NCI-H2081 treated with DMSO at 0.1 percent for 48 hours (cell line): ENCODE measurements at places on chromosomes 7 and 10.

GRCh38 chr10:36559412-36560400, 565.7 kb upstream of the ANKRD30A start:
- no peak for DNase-seq

- DNase-seq: no peak
These were observed 161.3 kb downstream of the SLIT1 start for GRCh38 chr10:97024168-97025073.

DNA sequence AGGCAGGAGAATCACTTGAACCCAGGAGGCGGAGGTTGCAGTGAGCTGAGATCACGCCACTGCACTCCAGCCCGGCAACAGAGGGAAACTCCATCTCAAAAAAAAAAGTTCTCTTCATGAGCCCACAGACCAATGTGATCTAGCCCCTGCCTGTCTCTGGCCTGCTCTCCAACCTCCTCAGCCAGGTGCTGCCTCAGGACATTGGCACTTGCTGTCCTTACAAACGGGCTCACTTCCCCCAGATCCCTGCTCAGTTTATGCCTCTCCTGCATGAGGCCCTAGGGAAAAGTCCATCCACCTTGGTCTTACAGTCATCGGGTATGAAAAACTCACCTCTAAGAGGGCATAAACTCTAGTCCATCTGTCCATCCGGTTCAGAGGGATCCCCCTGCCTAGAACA, 32.5 kb downstream of the TNS3 start:
- no peak for DNase-seq

- no peak for DNase-seq
These were observed 298.3 kb downstream of the TNS3 start for GRCh38 chr7:47283497-47284131.

DNA sequence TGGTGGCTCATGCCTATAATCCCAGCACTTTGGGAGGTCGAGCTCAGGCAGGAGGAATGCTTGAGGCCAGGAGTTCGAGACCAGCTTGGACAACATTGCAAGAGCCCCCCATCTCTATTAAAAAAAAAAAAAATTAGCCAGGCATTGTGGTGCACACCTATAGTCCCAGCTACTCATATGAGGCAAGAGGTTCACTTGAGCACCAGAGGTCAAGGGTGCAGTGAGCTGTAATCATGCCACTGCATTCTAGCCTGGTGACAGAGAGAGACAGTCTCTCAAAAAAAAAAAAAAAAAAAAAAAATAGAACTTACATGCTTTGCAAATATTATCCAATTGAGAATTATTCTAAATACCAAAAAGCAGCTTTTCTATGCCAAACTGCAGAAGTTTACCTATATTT, 11.0 kb downstream of the KIN start:
- no peak for DNase-seq

GRCh38 chr10:130801784-130802183, 509.7 kb downstream of the TCERG1L start:
- DNase-seq: no peak

DNA sequence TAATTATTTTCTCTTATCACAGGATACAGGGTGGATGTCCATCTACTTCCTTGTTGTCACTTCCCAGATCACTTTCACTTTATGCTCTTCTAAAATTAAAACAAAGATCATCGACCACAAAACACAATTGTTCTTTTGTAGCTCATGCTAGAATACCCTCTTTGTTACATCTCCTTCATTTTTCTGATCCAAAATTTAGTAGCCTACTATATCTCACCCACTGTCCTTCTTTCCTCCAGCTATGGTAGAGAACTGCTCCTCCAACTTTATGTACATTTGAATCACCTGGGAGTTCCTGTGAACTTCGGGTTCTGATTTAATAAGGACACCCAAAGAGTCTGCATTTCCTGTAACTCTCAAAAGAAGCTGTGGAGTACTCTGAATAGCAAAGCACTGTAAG, 1.2 kb upstream of the AHR start:
- no peak for DNase-seq

DNA sequence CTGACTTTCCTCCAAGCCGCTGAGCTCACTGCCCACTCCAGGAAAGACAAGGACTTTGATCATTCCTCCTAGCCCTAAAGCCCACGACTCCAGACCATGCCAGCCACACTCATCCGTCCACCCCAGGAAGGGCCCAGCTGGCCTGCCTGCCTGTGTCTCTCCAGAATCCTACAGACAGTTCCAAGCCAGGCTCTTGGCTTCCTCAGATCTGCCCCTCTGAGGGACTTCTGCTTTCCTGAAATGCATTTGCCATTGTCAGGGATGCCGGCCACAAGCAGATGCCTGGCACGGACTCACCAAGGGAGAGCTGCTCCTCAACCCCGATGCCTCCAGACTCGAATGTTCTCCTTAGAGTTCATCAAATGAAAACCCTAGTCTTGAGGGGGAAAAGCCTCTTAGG, 155.8 kb downstream of the OAT start:
- DNase-seq: no peak

GRCh38 chr10:6977398-6978186, 397.5 kb upstream of the PRKCQ start:
- no peak for DNase-seq

DNA sequence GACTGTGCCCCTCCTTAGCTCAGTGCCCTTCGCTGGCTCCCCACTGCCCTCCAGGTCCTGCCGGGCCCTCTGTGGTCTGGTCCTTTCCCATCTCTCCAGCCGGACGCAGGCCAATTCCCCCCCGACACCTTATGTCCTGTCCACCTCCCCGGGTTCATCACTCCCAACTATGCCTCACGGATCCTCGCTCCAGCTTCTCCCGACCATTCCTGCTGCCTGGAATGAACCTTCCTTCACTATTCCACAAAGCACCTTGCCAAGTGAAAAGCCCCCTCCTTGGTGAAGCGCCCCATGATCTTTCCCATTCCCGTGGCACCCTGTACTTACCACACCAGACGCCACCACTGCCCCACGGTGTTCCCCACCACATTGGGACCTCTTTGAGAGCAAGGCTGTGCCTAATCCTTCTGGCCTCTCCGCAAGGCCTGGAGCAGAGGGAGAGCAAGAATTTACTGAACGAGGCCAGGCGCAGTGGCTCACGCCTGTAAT, 47.2 kb downstream of the TMEM270 start:
- no peak for DNase-seq

DNA sequence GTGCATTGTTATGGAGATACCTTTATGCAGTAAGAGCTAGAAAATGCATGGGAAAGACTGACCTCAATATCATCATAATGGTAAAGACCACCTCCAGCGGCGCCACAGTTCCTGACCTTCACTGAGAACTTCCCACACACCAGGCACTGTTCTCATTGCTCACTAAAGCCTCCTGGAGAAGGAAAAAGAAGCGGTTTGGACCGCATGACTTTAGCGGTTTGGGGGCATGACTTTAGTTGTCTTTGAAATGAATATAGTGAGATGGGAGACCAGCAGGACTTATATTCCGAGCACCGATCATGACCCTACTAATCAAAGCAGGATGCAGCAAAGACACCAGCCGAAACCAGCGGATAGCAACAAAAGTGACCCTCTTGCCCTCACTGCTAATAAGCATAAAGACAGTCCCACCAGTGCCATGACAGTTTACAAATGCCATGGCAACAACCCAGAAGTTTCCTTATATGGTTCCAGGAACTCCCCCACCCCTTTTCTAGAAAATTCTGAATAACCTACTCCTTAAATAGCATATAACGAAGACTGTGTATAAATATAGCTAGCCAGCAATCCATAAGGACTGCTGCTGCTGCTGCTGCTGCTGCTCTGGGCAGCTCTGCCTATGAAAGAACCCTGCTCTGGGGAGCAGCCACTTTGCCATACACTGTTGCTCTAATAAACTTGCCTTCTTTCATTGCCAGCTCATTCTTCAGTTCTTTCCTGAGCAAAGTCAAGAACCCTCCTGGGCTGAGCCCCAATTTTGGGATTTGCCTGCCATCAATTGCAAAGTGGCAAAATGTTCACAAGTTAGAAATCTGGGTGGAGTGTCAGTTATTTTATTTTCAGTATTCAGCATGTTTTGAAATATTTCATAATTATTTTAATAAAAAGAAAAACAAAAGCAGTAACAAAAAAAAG, 694.1 kb downstream of the SUGCT start:
- DNase-seq: no peak

DNA sequence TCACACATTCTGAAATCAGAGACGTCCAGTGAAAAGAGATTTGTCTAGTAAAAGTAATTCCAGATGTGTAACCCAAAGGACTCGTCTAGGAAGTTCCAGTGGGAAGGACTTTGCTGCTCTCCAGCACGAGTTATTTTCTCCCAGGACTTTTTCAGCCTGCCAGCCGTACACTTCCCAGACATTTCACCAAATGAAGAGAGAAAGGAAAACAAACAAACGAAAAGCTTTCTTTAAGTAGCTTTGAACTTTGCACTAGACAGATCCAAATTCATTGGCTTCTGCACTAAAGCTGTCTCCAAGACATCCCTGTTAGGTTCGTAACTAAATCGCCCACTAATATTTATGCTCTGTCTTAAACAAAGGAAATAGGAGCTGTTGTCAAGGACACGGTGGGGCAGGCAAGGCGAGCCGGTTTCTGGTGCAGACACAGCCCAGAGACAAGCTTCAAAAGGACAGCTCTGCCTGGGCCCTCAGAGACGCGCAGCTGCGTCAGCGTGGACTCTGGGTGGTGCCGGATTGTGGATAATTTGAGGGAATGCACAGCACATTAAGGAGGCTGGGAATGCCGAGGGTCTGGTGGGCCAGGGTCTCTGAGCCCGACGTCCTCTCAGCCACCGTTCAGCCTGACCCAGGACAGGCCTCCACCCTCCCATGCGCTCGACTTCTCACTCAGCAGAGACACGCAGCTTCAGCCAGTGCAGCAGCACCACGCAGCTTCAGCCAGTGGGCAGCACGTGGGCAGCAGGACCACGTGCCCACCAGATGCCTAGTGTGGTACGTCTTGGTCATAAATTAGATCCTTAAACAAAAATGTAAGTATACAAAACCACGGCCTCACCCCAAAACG, 64.1 kb upstream of the INSIG1 start:
- no peak for DNase-seq

DNA sequence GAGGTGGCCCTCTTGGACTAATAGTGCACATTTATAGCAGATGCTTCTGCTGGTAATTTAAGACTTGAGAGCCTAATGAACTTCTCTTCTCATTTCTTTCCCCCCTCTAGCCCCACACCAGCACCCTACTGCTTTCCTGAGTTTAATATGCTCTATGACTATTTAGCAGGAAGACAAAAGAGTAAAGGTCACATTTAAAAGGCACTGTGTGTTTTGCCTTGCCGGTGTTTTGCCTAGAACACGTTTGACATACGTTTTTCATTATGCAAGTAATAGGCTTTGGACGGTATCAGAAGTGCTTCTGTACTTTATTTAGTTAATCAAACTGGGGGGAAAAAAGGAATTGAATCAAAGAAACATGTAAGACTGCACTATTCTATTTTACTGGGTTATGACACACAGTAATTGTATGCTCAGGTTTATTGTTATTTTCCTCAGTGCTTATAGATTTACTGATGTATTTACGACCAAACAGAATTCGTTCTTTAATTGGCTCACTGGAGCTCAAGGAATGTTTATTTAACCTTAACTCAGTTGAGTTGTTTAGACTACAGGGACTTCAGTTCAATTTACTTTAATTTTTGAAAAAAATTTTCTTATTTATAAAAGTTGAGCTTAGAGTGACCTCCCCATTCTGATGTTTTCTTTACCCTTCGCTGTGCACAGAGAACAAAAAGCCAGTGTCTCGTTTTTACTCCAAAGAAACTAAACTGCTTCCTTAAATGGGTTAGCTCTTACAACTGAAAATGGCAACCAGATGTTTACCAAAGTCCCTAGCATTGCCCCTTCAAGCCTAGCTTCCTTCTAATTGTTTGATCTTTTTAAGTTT, 35.4 kb downstream of the CPED1 start:
- no peak for DNase-seq

GRCh38 chr10:102949916-102950315, 31.8 kb downstream of the CNNM2 start:
- DNase-seq: no peak

GRCh38 chr10:43091846-43092245, 15.0 kb downstream of the RET start:
- no peak for DNase-seq

DNA sequence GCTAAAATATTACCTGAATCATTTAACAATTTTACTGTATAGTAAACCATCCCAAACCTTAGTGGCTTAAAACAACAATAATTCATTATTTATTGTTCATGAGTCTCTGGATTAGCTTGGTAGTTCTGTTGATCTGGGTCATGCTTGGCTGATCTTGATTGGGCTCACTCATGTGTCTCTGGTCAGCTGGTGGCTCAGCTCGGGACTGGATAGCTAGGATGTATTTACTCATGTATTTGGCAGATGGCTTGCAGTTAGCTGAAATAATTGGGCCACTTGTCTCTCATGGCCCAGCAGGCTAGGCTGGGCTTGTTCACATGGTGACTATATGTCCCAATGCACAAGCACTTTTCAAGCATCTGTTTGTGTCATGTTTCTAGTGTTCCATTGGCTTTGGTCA, 262.8 kb downstream of the BBS9 start:
- DNase-seq: peak; percentile 80

DNA sequence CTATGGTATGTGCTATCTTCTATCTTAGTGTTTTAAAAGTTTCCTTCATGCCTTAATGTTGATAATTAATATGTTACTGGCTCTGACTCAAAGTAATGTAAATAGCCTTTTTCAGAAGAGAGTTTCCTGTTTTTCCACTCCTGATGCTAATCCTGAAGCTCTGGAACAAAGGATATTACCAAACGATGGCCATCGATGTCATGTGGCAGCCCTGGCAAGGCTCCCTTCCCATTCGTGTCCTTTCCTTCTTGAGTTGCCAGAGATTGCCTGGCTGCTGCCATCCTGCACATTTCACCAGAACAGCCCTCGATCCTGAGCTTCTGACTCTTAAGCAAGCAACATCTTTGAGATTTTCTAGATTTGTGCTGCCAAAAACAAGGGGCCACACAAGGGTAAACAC, 46.0 kb downstream of the RNF133 start:
- no peak for DNase-seq

GRCh38 chr10:44865289-44865671, 45.9 kb upstream of the TMEM72 start:
- no peak for DNase-seq

GRCh38 chr10:91487911-91488582, 77.9 kb downstream of the HECTD2 start:
- no peak for DNase-seq

- no peak for DNase-seq
These were observed 8.2 kb upstream of the ZC3HAV1 start for GRCh38 chr7:139117599-139118233.
